Activated T-cell treated with anti-CD3 and anti-CD28 coated beads, Interleukin-2, amount 50 U/mL, for 4 hours (primary cell): ENCODE measurements at places on chromosomes 5 and 9.

DNA sequence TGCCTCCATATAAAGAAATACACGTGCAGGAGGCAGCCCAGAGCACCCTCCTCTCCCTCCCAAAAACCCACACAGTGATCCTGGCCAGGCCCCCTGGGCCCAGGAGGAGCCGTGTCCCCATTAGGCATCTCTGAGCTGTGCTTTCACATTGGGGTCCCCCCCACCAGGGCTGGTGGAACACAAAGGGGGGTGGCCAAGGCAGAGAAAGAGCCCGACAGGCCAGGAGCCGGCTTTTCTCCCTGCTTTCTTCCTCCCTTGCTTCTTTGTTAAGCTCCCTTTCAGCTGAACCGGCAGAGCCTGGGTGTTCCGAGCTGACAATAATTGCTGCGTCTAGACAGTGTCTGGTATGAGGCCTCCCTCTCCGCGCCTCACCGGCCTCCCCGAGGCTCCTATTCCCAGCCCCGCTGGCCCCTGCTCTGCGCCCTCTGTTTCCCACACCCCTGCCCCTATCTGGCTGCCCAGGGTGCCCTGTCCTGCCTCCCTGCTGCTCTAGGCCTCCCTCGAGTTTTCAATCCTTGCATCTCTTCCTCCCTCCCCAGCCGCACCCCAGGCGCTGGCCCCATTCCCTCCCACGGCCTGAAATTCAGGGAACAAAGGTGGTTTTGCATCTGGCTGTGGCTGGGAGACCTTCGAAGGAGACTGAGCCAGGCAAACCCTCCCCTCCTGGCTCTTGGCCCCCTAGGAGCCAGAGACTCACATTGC, 120.6 kb downstream of the C9orf50 start:
- no peak for DNase-seq

DNA sequence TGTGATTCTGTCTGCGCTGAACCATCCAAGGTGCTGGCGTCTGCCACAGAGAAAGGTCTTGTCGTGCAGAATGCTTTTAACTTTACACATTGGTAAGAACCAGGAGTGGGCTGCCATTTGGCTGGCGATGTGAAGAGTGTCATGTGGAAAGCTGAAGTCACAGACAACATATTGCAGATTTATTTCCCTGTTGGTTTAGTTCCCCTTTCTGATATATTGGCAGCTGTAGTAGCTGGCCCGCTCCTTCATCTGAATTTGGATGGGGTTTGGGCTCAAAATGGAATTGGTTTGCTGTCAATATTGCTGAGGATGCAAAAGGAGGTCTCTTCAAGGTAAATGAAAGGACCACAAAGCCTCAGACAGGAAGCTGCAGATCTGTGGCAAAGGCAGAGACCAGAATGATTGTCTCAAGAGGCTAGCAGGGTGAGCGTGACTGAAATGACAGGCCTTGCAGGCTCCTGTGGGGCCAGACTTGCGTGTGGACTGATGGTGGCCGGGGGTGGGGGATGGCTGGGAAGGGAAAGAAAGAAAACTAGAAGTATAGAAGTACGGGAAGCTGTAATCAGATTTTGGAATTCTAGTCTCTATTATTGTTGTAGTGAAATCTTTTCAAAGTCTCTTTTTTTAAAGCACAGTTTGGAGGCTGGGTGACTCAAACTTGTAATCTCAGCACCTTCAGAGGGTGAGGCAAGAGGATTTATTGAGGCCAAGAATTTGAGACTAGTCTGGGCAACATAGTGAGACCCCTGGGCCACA, 25.1 kb upstream of the CD180 start:
- no peak for DNase-seq

- no peak for DNase-seq
Observed at GRCh38 chr5:52657247-52657645, 130.5 kb upstream of the ITGA1 start.

DNA sequence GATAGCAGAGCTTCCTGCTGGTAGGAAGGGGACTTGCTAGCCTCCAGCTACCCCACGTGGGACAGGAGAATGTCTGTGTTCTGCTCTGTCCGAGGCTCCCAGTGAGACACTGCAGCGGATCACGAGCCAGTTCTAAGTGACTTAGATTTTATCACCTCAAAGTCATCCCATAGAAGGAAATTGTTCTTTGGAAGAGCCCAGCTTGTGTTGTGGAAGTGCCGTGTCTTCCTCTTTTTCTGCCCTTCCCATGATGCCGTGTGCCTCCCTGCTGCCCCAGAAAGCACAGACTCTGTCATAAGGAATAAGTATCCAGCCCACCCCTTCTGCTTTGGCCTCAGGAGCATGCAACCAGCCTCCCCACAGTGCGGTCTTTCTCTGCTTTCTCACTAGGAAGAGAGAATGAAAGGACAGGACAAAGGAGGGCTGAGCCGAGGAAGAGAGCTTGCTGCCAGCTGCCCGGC, 35.6 kb downstream of the RUFY1 start:
- DNase-seq, result no peak

GRCh38 chr9:129355631-129356030, 177.6 kb upstream of the IER5L start:
- no peak for DNase-seq

GRCh38 chr5:166581826-166582225, 1709.6 kb upstream of the WWC1 start:
- DNase-seq, result no peak

DNA sequence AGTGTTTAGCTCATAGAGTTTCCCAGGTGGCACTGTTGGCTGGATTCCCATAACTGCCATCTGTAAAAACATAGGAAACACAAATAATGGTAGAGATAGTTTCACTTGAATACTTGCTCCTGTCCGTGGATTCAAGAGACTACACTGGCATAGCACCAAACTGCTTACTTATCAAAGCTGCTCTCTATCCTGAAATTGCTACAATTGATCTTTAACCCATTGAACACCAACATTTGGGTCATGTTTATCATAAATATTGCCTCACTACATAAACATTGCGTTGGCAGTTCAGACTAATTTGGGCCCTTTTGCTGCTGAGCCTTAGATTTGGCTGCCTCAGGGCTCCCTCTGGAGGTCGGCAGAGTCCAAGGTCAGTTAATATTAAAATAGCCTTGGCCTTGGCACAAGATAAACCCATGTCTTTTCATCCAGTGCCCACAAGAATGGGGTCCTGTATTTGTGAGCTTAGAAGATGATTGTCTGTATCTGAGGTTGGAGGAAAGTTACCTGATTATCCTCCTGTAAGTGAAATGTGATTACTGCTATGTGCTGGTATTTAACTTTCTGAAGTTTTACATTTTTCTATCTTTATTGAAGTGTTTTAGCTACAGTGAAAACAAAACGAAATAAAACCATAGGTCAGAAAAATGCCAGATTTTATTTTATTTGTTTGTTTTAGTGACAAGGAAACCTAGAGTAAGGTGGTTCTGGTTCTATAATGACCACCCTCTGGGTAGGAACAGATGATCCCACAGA, 4.0 kb upstream of the RANBP3L start:
- DNase-seq, result no peak
